Stomach (tissue), 19 donors: ENCODE measurements at places on chromosomes 12 and 14.

GRCh38 chr12:55823419-55823818, 5.6 kb downstream of the ORMDL2 start:
- no peak overlapping the region for H3K4me3 ChIP-seq
- no peak for DNase-seq
- peaks cover 63% of the 10 kb centered on the region for H3K4me1 ChIP-seq
- no peaks in the 10 kb centered on the region for H3K27me3 ChIP-seq

GRCh38 chr14:90483117-90483516, 86.3 kb downstream of the CALM1 start:
- DNase-seq: no peak
- H3K4me3 ChIP-seq: no peak overlapping the region
- H3K27me3 ChIP-seq: no peaks in the 10 kb centered on the region
- no peaks in the 10 kb centered on the region for H3K4me1 ChIP-seq
- H3K36me3 ChIP-seq: no peaks in the 10 kb centered on the region

DNA sequence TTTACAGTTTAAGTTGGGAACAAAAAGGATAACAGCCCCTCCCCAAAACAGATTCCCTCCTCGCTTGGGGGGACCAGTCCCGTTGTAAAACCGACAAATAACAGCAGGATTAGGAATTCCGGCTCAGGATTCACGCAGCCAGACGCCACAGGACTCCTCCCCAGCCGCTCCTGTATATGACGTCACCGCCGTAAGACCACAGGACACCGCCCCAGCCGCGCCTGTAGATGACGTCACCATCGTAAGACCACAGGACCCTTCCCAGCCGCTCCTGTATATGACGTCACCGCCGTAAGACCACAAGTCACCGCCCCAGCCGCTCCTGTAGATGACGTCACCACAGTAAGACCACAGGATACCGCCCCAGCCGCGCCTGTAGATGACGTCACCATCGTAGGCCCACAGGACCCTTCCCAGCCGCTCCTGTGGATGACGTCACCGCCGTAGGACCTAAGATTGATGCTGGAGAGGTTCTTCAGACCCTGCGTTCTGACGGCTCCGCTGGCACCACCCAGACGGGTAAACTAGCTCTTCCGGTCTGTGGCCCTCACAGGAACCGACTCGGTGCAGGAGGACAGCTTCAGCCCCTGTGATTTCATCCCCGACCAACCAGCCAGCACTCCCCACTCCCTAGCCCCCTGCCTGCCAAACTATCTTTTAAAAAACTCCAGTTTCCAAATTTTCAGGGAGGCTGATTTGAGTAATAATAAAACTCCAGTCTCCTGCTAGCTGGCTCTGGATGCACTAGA, 43.9 kb upstream of the FBRSL1 start:
- H3K27me3 ChIP-seq: peaks cover 63% of the 10 kb centered on the region
- H3K27ac ChIP-seq: peak overlapping the region; percentile 24
- peak; percentile 64 for DNase-seq
- H3K36me3 ChIP-seq: no peaks in the 10 kb centered on the region
- peak overlapping the region; percentile 36 for H3K4me3 ChIP-seq

DNA sequence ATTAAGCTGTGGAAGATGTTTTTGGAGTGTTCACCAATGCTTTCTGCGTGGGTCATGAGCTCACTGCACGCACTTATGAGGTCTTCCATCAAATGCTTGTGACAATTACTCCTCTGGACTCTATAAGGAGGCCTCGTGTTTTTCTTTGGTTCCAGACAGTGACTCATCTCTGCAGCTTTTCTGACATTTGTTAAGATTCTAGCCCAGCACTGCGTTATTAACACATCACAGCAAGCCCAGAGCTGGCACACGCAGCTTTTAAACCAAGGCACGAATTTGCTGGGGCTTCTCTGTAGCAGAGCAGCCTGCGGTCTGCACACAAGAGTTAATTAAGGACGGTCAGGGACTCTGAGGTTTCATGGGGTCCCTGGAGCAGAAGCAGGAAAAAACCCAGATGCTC, 16.9 kb downstream of the MEG3 start:
- peak overlapping the region; percentile 43 for H3K27ac ChIP-seq
- H3K36me3 ChIP-seq: no peaks in the 10 kb centered on the region
- peak; percentile 72 for DNase-seq
- H3K27me3 ChIP-seq: peaks cover 14% of the 10 kb centered on the region
- no peaks in the 10 kb centered on the region for H3K4me1 ChIP-seq
- H3K4me3 ChIP-seq: no peak overlapping the region

- H3K36me3 ChIP-seq: peaks cover 9% of the 10 kb centered on the region
- no peaks in the 10 kb centered on the region for H3K27me3 ChIP-seq
- H3K27ac ChIP-seq: no peak overlapping the region
- no peak for DNase-seq
- peaks cover 9% of the 10 kb centered on the region for H3K4me1 ChIP-seq
- no peak overlapping the region for H3K4me3 ChIP-seq
Observed at GRCh38 chr12:12244341-12244740, 22.5 kb downstream of the LRP6 start.

- H3K4me1 ChIP-seq: no peaks in the 10 kb centered on the region
- peak; percentile 34 for DNase-seq
- H3K27me3 ChIP-seq: no peaks in the 10 kb centered on the region
- peak overlapping the region; percentile 83 for H3K4me3 ChIP-seq
Observed at GRCh38 chr14:60981633-60982455, 799 bp downstream of the SLC38A6 start.

DNA sequence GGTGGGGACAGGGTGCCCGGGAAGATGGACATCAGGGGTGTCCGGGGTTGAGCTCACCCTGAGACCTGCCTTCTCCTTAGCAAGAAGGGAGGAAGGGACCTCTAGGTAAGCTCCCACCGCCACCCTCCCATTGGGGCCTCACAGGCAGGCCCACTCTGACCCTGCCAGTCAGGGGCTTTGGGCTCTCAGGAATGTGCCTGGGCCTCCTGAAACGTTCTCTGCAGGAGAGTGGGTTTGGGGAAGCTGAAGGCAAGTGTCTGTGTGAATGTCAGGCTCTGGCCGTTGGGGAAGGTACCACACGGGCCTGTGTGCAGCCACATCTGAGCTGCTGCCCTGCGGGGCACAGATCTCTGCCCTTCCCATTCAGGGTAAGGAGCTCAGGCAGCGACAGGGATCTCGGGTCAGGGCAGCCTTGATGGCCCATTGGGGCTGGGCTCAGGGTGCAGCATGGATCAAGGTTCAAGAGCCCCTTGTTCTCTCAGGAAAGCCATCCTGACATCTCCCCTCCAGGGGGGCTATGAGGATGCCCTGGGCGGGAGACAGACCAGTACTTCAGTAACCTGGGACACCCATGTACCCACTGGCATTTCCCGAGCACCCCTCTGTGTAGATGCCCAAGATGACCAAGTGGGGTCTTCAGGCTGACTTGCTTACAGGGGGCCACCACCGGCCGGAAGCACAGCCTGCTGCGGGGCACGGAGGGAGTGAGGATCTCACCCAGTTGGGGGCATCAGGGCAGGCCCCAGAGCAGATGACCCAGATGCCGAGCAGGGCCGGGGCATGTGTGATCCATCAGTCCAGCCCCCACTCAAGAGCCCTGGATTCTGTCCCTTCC, 29.7 kb downstream of the FAM222A start:
- H3K4me1 ChIP-seq: no peaks in the 10 kb centered on the region
- peak; percentile 17 for DNase-seq
- H3K36me3 ChIP-seq: no peaks in the 10 kb centered on the region
- no peak overlapping the region for H3K27ac ChIP-seq

- DNase-seq: peak; percentile 77
- no peaks in the 10 kb centered on the region for H3K4me1 ChIP-seq
- no peak overlapping the region for H3K4me3 ChIP-seq
- no peak overlapping the region for H3K27ac ChIP-seq
Observed at GRCh38 chr12:8108808-8109398, 14.5 kb upstream of the CLEC4A start.

DNA sequence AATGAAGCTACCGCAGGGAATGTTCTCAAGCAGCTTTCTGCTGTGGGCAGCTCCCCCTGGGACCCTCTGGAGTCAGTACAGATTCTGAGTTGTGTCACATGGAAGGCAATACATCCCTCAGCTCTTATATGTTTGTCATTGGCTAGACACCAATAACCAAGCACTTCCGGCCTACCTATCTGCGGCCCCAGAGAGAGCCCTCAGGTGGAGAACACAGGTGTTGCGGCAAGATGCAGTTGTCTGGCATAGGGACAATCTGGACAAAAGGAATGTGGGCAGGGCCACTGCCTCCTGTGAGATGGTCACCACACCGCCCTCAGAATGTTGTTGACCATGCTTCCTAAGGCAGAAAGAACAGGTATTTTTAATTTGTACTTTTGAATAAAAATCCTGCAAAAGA, 118.7 kb downstream of the BRMS1L start:
- H3K4me1 ChIP-seq: peaks cover 1% of the 10 kb centered on the region
- H3K27ac ChIP-seq: no peak overlapping the region
- no peak overlapping the region for H3K4me3 ChIP-seq
- no peak for DNase-seq
- H3K36me3 ChIP-seq: no peaks in the 10 kb centered on the region
- no peaks in the 10 kb centered on the region for H3K27me3 ChIP-seq

- no peak overlapping the region for H3K4me3 ChIP-seq
- H3K27me3 ChIP-seq: no peaks in the 10 kb centered on the region
Observed at GRCh38 chr12:49043856-49044258, 16.7 kb downstream of the KMT2D start.

DNA sequence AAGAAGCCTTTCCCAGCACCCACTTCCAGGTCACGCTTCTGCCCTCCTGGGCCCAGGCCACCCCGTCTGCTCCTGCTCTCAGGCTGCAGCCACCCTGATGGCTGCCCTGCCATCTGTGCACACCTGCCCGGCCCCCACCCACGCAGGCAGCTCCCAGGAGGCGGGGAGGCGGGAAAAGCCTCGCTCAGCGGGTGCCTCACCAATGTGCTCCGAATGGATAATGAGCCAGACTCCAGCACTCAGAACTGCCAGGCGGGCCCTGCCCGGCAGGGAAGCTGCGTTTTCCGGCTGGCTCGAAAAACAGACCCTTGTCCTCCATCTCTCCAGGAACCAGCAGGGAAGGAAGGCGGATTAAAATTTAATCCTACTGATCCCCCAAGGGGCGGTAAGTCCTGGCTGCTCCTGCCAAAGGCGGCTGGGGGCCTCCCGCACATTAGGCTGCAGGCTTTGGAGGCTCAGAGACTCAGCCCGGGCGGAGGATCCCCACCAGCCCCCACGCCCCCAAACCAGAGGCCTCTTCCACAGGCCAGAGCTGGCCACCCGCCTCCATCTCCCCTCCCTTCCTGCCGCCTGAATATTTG, 104.0 kb downstream of the NCOR2 start:
- no peaks in the 10 kb centered on the region for H3K27me3 ChIP-seq
- no peak for DNase-seq
- no peak overlapping the region for H3K4me3 ChIP-seq
- no peak overlapping the region for H3K27ac ChIP-seq
- peaks cover 53% of the 10 kb centered on the region for H3K4me1 ChIP-seq
- H3K36me3 ChIP-seq: peaks cover 81% of the 10 kb centered on the region

DNA sequence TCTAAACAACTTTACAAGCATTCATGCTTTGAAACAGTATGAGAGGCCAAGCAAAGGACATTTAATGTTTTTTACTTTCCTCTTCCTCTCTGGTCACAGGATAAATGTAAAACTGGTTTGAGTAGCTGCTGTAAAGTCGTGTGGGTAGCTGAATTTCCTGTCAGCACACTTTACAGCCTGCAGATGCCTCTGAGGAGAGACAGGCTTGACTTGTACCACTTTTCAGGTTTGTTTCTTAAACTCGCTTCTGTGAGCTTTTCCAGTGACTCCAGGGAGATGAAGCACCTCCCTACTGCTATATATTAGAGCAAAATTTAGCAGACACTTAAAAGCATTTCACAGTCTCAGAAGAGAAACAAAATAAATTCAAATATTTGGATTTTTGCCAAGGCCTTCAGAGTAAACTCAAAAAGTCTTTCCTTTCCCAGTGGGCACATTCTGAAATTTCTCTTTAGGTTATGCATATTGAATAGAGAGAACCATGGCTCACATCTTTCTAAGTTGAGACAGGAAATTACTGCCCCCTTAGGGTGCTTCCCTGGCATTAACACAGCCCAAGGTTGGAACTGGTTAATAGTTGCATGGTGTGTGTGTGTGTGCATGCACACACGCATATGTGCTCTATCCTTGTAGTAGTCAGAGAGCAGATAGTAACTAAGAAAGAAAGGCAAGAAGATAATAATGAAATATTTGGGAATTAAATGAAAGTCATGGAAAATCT, 557.3 kb upstream of the MIS18BP1 start:
- H3K27ac ChIP-seq: no peak overlapping the region
- H3K36me3 ChIP-seq: no peaks in the 10 kb centered on the region
- H3K4me1 ChIP-seq: peaks cover 10% of the 10 kb centered on the region

DNA sequence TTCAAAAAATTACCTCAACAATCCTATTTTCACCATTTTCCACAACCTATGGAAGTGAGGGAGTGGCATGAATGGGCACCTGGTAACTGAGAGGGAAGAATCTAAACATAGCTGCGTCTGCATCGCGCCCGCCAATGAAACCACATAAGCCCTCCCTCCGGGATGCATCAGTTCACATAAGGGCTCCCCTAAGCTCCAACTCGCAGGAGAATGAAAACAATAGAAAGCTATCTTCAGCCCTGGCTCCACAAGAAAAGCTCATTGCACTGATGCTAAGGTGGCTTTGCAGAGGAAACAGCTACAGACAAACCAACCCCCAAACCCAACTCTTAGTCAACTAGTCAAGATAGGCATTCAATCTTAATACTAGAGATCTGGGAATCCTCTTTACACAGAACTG, 173.3 kb downstream of the FOXN3 start:
- no peak overlapping the region for H3K27ac ChIP-seq
- no peaks in the 10 kb centered on the region for H3K4me1 ChIP-seq
- H3K4me3 ChIP-seq: no peak overlapping the region
- no peak for DNase-seq

GRCh38 chr14:80378084-80378690, 166.9 kb upstream of the DIO2 start:
- no peaks in the 10 kb centered on the region for H3K27me3 ChIP-seq
- no peaks in the 10 kb centered on the region for H3K36me3 ChIP-seq
- DNase-seq: no peak
- no peaks in the 10 kb centered on the region for H3K4me1 ChIP-seq

GRCh38 chr14:61525293-61526011, 169.9 kb upstream of the HIF1A start:
- H3K27ac ChIP-seq: peak overlapping the region; percentile 85
- peak; percentile 47 for DNase-seq
- H3K36me3 ChIP-seq: no peaks in the 10 kb centered on the region
- H3K4me1 ChIP-seq: peaks cover 41% of the 10 kb centered on the region
- H3K27me3 ChIP-seq: no peaks in the 10 kb centered on the region
- H3K4me3 ChIP-seq: no peak overlapping the region

GRCh38 chr12:77377116-77377515, 311.7 kb upstream of the E2F7 start:
- H3K27ac ChIP-seq: no peak overlapping the region
- no peaks in the 10 kb centered on the region for H3K4me1 ChIP-seq
- no peak overlapping the region for H3K4me3 ChIP-seq
- no peak for DNase-seq
- no peaks in the 10 kb centered on the region for H3K27me3 ChIP-seq
